NCI-H226 (cell line): ENCODE measurements at places on chromosomes 16 and 17.

DNA sequence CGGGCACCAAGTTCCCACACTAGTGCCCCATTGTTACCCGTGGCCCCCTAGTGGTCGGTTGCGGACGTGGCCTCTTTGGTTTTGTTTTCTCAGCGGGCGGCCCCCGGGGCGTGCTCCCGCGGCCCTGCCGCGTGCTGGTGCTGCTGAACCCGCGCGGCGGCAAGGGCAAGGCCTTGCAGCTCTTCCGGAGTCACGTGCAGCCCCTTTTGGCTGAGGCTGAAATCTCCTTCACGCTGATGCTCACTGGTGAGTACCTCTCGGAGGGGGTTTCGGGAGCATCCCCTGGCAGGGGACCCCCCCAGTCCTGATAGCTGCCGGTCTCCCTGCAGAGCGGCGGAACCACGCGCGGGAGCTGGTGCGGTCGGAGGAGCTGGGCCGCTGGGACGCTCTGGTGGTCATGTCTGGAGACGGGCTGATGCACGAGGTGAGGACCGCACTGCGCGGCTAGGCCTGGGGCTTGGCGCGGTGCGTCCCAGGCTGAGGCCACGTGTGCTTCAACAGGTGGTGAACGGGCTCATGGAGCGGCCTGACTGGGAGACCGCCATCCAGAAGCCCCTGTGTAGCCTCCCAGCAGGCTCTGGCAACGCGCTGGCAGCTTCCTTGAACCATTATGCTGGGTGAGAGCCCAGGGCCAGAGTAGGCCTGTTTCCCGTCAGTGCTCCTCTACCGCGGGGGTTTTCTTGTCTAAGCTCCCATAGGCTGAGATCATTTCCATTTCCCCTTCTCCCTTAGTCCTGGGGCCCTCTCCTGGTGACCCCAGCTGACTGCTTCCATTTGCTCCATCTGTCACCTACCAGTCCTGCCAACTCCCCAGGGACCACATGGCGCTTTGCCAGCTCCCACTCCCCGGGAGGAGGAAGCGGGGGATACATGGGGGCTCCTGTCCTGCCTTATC, 1.7 kb downstream of the SPHK1 start:
- DNase-seq = peak; percentile 73

DNA sequence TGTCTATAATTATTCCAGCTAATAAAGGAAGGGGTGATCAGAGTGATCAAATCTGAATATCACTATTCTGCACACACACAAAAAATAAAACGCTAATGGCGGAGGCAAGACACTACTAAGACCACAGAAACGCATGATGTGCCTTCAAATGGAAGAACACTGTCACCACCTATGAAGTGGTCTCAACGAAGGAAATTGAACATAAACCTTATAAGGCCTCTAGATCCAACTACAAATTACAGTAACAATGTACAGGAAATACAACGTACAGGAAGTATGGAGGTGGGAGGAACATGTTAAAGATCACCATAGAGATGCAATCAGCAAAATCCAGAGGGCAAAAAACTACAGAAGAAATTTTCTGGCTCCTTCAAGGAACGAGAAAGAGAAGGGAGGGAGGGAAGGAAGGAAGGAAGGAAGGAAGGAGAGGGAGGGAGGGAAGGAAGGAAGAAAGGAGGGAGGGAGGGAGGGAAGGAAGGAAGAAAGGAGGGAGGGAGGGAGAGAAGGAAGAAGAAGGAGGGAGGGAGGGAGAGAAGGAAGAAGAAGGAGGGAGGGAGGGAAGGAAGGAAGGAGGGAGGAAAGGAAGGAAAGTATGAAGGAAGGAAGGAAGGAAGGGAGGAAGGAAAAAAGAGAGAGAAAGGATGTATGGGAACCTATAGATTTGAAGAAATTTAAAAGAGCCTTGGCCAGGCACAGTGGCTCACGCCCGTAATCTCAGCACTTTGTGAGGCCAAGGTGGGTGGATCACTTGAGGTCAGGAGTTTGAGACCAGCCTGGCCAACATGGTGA, 3.1 kb upstream of the SGCA start:
- no peak for DNase-seq

DNA sequence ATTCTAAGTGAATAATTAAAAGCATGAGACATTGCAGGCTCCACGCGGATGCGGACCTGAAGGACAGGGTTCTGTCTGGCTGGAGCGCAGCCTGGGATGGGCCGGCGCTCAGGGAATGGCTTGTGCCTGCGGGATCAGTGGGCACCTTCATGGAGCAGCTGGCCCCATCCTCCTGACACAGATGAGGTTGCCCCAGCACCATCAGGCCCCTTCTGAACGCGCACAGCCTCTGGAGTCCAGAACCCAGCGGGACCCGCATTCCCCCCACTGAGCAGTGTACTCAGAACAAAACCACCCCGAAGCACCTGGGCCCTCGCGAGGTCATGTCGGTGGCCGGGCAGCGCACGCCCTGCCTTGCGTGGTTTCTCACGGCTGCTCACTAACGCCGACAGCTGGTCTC, 70.5 kb upstream of the CHMP6 start:
- DNase-seq = no peak

DNA sequence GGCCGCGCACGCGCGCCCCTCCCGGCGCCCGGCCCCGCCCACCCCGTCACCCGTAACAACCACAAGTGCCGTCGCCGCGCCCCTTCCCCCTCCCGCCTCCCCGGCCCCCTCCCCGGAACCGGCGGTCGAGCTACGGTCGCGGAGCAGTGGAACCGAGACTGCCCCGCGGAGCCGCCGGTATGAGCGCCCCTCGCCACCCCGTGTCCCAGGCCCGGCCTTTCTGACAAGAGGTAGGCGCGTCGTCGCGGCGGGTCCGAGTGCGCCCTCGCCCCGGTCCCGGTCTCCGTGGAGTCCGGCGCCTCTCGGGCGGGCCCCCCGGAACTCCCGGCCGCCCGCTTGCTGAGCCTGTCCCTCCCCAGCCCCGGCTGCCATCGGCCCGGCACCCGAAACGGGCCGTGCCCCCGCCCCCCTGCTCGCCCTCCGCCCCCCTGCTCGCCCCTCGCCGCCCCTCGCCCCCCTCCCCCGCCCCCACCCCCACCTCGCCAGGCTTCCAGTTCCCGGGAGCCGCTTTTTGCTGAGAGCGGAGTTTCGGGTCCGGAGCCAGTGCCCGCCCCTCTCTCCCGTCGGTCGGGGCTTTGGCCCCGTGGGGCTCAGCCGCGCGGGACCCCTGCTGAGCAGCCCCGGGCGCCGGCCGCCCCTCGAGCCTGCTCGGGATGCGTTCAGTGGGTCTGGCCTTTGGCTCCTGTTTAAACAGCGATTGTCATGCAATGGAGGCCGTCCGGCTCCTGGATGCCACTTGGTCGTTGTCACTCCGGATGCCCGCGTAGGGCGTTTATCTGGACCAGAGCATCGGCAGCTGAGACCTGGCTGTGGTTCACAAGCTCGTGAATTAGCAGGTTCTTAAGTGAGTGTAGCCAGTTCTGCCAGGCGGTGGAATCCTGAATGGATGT, at the start of gene SEC14L1:
TSS of gene SEC14L1 (plus strand) at position 92 of the 890 bp plus-strand sequence. CDS start 2,628 bp downstream, outside the sequence.
- DNase-seq = no peak
